ENCODE measurements at places on chromosomes 1 and 21.

- DNase-seq, result no peak
These were observed 30.0 kb downstream of the ZMYM4 start for GRCh38 chr1:35298464-35298863.

DNA sequence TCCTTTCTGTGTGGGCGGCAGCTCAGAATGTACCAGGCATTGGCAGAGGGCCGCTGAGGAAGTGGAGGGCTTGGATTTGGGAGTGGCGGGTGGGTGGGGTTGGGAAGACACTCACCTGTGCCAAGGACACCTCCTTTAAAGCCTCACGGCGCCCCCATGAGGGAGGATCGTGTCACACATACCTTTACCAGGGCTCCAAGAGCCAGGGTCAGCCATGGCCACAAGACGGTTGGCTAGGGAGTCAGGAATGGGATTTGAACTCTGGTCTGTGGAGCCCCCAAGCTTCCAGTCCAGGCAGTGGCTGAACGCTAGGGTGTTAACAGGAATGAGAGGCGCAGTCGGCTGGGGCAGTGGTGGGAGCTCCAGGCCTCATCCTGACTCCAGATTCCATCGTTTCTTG lies 4.6 kb downstream of the NBL1 start:
- DNase-seq, result no peak

GRCh38 chr1:24897263-24898151 lies 32.6 kb downstream of the RUNX3 start:
- DNase-seq, result no peak

DNA sequence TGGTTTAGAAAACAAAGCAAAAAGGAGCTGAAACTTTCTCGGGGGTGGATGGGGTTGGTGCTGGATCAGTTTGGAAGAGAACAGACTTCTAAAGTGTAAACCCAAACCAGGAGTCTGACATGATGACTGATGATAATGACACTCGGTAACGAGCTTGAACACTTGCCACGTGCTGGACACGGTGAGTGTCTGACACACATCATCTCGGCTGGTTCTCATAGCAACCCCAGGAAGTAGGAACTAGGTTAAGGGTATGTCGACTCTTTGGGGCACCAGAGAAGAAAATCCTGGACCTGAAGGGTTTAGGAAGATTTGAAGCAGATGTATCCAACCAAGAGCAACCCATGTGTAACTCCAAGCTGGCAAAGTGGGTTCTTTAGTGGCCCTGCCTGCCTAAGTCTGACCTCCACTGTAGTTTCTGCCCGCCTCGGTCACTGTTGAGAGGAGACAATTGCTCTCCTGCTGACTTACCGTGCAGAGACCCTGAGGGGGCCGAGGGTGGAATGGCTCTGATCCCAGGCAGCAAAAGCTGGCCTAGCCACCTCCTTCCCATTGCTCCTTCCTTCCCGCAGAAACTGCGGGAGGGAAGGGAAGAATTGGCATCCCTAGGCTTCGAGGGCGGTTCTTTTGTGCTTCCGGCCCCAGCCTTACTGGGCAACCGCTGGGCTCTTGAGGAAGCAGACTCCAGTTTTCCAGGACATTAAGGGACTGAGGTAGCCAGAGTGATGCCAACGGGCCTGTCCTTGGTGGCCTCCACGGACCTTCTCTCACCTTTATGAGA lies 156.0 kb downstream of the TOMM20 start:
- DNase-seq, result no peak

DNA sequence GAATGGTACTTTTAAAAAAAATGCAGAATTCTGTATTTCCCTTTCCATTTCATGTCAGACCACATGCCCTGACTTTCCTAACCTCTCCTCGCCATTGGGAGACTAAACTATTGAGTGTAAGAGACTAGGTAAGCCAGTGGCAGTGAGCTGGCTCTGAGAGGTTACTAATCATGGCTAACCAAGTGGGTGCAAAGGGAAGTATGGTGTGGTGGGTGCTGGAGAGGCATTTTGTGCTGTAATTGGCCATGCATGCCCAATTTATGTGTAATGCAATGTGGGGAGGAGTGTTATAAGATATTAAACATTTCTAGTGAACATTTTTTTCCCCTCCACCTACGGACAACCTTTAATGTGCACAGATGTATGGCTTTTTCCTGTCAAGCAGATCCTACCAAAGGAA lies 190.1 kb downstream of the LMO4 start:
- no peak for DNase-seq

GRCh38 chr1:219657186-219657585 lies 44.3 kb upstream of the ZC3H11B start:
- DNase-seq, result no peak

All from substantia nigra (tissue), 51 donors.